ENCODE measurements at places on chromosomes 7 and 10.

DNA sequence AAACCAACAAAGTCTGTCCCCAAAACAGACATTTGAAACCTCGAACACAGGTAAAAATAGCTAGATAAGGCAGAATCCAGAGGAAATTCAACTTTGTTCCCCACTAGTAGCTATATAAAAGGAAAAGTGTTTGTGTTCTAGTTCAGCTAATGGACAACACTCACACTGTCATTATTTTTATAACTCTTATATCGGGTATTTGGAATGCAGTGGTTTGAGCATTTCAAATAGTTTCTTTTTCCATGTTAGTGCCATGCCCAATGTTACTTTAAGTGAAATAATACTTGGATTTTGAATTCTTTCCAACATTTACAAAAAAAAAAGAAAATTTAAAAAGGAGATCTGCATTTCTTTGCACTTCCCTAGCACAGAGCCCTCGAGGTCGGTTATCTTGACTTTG is 213.6 kb downstream of the DOCK4 start:
- DNase-seq: no peak

DNA sequence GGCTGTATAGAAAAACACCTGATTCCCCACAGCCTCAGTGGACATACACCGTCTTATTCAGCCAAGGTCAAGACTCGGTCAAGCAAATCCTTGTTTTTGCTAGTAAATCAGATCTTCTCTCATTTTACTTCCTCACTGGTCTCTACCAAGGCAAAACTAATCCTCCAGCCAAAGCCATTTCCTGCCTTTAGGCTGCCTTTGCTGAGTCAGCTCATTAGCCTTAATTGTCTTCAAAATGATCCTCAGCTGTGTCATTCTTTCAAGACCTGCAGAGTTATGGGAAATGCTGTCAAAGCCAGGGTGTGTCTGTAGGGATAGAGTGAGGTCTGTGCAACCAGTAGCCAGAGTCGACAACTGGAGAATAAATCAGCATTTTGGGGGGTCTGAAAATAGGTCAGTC is 107.2 kb upstream of the FAM180A start:
- DNase-seq: peak; percentile 2

- DNase-seq: no peak
Observed at GRCh38 chr7:22729180-22729825, 2.3 kb downstream of the IL6 start.

GRCh38 chr10:102514487-102515311 is 10.9 kb downstream of the SUFU start:
- DNase-seq: no peak

DNA sequence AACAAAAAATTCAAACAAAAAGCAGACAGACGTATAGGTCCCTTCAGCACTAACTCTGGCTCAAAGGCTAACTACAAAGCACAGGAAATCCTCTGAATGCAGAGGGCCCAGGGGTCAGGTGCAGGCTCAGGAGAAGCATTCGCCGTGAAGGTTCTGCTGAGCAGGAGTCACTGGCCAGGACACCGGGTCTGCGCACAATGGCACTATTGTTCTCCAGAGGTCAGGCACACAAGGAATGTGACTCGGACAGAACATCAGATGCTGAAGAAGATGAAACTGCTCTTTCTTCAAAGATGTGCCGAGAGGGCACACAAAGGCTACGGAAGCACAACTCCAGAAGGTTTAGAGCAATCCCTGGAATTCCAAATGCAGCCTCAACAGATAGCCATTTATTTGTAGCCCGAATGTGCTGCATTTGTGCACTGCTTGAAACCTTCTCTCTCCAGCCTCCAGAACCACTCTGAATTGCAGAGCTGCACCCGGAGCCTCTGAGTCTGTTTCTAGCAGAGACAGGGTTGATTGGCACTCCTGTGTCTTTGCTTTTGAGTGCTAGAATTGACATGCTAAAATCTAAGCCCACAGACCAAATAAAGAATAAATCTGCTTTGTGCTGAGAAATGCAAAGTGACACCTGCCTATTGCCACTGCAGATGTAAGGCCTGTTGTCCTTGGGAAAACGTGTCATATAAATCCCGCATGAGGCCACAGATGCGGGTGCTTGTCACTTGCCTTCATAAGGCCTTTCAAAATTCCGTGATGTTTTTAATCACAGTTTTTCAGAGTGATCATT is 85.4 kb upstream of the AFAP1L2 start:
- DNase-seq: no peak

GRCh38 chr7:41133690-41134299 is 569.1 kb downstream of the INHBA start:
- no peak for DNase-seq

GRCh38 chr7:95389516-95389915 is 6.7 kb downstream of the PON3 start:
- no peak for DNase-seq

DNA sequence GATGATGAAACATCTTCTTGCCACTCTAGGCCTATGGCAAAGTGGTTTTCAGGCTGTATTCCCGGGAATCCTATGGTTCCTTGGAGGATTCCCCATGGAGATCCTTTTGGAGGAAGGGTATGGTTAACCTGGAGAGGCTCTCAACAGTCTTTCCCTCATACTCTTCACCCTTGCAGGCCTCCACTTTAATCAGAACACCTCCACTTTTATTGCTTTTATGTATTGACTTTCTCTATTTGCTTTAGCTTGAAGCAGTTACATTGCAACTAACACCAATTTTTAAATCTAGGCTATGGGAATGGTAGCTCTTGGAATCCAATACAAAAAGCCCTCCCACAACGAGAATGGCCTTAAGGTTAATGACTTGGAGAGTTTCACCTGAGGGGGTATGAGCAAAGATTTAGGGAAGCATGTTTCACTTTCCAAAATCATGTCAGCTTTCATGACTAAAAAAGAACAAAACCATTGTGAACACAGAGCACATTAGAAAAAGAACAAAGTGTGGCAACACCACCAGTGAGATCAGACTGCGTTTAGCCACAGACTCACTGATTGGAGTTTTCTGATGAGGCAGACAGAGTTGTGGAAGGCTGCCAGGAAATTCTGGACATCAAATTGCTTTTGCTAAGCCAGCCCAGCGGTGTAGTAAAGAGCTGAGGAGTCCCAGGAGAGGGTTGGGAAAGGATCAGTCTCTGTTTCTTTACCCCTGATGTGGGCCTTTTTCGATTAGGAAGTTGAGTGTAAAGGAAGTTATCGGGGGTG is 130.4 kb upstream of the BMPER start:
- DNase-seq: no peak

DNA sequence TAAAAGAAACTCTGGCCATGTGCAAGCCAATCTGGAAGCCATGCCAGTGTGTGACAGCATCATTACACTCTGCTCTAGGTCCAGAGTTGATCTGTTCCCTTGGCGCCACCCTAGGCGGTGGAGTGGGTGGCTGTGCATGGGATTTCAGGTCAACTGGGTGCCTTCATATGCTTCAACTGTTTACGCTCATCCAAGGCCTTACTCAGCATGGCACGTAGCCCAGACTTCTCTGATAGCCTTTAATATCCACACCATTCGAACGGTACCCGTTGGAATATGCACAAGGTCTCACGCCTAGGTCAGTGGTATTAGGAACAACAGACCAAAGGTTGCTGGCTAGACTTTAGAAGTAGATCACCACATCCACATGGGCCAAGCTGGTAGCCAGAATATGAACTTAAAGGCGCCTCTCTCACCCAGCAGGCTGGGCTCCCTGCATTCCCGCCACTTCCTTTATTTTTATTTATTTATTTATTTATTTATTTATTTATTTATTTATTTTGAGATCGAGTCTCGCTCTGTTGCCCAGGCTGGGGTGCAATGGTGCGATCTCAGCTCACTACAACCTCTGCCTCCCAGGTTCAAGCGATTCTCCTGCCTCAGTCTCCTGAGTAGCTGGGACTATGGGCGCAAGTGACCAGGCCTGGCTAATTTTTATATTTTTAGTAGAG is 18.7 kb upstream of the ACHE start:
- DNase-seq: no peak

- DNase-seq: peak; percentile 89
Observed at GRCh38 chr7:34133983-34134782, 228.8 kb downstream of the BMPER start.

DNA sequence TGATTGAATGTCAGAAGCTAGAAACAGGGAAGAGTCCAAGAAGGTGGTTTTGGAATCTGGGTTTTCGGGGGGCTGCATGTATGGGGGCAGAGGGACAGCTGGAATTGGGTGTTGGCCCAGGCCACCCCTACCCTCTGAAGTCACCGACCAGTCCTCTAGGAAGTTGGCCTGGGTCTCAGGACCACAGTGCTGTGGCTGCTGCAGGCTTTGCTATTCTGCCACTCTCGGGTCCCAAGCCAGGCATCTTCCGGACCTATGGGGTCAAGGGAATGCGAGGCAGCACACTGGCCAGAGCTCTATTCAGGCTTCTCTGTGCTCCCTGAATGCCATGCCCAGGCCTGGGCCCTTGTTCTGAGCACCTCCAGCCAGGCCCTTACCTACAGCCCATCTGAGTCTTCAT is 13.2 kb downstream of the FGF8 start:
- DNase-seq: no peak

DNA sequence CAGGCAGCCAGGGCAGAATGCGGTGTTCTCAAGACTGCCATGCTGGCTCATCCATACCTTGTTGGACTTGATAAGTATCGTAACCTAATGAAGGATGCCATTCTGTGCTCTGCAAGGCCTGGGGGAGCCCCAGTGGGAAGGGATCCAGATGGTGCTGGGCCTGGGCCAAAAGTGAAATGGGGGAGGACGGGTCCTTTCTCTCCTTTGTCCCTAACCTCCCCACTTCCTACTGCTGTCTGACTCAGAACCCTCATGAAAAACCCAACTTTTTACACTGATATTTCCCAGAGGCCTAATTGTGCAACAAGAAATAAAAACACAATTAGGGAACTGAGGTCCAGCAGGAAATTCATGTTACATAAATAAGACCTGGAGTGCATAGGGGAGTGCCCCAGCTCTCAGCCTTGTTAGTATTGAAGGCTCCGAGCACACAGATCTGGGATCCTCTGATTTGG is 193.7 kb upstream of the SVIL start:
- DNase-seq: no peak

- DNase-seq: no peak
Observed at GRCh38 chr7:47026780-47027361, 555.0 kb downstream of the TNS3 start.

GRCh38 chr10:63382066-63382465 is 83.7 kb downstream of the JMJD1C start:
- DNase-seq: no peak

- no peak for DNase-seq
Observed at GRCh38 chr7:134948736-134949135, 37.6 kb upstream of the AGBL3 start.

DNA sequence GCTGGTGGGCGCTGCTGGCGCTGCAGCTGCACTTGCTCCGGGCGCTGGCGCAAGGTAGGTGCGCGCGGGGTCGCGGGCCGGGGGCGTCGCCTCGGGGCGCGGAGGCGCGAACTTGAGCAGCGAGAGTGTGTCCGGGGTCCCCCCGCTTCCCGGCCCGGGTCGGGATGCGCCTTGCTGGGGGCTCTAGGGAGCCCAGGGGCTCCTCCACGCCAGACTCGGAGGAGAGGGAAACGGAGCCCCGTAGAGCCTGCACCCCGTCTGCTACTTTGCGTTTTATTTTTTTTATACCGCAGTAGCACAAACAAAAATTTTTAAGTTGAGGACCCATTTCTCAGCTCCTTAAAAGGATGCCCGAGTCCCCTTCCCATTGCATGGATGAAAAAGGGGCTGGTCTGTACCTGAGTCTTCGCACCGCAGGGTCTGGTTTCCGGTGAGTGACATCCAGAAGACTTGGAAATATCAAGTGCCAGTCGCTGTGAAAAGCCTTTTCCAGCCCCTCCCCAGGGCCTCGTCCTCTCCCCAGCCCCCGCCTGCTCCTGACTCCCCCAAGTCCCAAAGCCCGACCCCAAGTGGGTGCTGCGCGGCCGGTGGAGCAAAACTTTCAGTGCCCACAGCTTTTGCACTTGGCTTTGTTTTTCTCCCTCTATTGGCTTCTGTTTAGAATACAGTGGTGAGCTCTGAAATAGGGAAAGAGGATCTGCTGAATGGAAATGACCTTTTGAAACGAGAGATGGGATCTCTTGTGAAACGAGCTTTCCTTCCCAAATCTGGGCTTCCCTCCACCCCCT is 973 bp downstream of the SDK1 start:
- DNase-seq: no peak

DNA sequence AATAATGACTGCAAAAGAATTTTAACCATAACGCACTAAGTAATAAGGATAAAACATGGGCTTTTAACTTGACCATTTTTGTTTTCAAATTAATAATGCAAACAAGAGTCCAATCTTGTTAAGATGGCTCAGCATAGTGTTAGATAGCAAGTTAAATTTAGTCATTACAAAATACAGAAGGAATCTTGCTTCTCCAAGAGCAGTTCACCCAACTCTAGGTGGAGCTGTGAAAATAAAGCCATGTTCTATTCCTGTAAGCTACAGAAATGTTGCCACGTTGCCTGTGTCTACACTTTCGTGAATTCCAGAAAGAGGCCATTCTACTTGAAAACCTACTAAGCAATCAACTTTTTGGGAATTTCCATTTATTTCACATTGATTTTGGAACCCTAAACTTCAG is 191.9 kb downstream of the SFMBT2 start:
- no peak for DNase-seq

DNA sequence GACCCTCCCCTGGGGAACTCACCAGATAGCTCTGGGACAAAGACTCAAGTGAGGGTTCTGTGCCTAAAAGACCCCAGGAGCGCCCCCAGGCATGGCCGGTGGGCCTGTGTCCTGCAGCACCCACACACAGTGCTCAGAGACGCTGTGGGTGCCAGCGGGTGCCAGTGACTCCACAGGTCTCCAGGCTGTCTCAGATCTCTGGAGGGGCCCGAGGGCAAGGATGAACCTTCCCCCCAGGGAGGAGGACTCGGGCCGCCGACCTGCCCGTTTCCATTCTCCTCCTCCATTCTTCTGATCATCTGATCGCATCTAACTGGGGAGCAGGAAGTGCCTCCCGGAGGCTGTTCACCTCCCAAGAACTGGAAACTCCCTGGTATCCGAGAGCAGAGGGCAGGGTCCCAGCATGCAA is 980 bp downstream of the ADAM8 start:
- DNase-seq: no peak

DNA sequence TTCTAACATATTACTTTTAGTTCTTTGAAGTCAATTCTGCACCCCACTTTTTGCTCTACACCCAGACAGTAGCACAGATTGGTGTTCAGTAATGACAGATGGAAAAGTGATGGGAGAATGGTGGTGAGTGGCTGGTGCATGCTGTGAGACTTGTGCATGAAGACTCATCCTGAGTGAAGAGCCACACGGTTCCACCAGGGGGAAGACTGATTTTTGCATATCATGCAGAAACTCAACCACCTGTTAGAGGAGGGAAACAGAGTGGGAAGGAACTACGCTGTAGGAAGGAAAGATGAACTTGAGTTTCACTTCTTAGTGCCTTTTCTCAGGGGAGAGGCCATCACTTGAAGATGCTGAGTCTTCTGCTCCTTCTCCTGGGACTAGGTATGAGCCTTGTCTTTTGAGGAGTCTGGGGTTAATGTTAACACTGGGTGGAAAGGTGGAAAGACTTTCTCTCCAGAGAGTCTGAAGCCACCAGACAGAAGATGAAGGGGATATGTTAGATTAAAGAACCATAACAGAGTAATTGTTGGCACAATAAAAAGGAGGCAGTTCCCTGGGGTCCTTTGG is 9.3 kb upstream of the PRSS1 start:
- no peak for DNase-seq

Measured in H1 (cell line).